ENCODE measurements at places on chromosomes 16 and 17.
A peak's percentile ranks its signal among the peaks of the same experiment; 100 is the strongest.

- no peak for DNase-seq
Observed at GRCh38 chr17:35299135-35299534, 56.3 kb downstream of the SLFN5 start.

- DNase-seq: no peak
Observed at GRCh38 chr16:14150796-14151195, 79.7 kb downstream of the MRTFB start.

DNA sequence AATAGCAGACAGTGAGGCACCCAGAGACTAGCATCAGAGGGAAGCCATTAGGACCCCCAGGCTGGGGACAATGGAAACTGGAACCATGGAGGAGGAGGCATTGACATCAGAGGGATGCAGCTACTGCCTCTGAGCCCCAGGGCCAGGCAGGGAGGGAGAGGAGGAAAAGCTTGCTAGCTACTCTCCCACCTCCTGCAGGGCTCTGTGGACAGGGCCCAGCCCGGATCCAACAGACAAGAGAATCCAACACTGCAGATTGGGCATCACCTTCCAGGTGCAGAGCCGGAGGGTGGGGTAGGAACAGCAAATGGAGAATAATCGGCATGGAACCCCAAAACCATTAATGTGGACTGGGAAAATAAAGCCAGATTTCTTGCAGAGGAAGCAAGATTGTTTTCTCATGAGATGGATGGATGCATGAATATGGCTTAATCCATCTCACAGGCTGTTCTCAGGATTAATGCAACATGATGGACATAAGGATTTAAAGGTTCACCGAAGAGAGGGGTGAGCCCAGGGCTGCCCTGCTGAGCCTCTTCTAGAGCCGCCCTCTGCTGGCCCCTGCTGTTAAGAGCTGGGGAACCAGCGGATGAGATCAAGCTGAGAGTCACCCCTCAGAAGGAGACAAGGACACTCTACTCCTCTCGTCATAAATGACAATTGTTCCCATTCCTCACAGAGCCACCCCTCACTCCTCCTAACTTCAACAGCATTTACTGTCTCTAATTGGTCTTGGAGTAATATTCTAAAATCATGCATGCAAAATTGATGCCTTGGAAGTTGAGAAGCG is 48.8 kb downstream of the DNAH3 start:
- peak; percentile 48 for DNase-seq

DNA sequence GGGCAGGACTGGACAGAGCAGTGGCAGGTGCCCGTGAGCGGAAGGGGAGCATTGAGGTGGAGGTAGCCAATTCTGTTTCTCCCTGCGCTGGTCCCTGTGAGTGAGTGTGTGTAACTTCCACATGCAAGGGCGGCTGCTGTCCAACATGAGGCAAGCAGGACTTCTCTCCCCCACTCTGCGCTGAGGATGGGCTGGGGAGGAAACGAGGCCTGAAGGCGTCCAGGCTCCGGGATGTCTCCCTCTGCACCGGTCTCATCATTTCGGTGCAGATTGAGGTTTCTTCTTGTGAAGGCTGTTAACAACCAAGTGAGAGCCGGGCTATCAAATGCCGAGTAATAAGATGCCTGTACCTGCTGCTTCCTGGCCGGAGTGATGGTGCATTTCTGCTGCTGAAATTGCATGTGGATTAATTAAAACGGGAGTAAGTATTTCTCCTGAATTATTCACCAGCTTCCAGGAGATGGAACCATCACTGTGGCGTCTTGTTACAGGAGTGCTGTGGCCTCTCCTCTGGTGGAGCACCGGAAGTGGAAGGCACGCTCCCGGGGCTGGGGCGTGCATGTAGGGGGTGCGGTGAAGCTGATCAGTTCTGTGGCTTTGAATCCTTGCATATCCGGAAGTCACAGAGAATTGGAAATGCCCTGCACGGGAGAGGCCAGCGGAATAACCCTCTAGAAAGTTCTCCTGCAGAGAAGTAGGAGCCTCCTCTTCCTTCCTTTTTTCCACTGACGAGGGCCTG is 41.7 kb upstream of the MGAT5B start:
- no peak for DNase-seq

DNA sequence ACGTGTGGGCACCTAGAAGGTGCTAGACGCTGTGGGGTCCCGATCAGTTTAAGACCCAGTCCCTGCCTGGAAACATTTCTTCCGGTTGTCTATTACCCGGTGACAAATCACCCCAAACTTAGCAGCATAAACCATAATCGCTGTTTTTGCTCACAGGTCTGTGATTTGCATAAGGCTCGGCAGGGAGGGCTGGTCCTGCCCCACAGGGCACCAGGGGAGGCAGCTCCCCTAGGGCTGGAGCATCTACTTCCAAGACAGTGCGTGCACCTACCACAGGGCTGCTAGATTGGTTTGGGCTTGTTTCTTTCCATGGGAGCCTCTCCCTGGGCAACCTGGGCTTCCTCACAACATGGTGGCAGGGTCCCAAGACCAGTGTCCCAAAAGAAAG is 214.5 kb upstream of the CIBAR2 start:
- no peak for DNase-seq

- no peak for DNase-seq
Observed at GRCh38 chr17:33090806-33091205, 99.2 kb downstream of the SPACA3 start.

DNA sequence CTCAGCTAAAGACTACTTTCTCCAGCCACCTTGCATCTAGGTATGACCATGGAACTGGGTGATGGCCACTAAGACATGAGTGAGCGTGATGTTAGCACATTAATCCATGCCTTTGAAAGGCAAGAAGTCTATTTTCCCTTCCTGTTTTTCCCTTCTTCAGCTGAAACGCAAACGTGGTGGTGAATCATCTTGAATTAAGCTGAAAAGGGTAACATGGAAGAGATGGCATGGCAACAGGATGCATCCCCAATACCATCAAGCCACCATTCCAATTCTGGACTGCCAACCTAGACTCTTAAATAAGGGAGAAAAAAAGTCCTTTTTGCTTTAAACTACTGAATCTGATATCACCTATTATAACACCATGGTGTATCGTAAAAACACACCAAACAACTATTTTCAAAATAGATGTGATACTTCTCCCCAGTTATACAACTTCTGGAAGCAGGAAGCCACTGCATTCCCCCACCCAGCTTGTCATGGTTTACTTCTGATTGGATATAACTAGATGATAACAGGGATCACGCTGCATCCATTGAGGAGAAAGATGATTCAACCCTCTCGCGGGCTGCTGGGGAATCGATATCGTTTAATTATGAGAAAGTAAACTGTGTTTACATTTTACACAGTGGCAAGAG is 368.6 kb downstream of the CDH13 start:
- no peak for DNase-seq

- DNase-seq: no peak
Observed at GRCh38 chr17:20702692-20703091, 123.2 kb downstream of the CDRT15L2 start.

- no peak for DNase-seq
Observed at GRCh38 chr17:53227111-53227510, 595.6 kb upstream of the KIF2B start.

Measured in WTC11 (cell line).